ENCODE measurements at places on chromosomes 2 and 18.

- DNase-seq, result no peak
Observed at GRCh38 chr2:99670768-99671734, 181.2 kb upstream of the REV1 start.

DNA sequence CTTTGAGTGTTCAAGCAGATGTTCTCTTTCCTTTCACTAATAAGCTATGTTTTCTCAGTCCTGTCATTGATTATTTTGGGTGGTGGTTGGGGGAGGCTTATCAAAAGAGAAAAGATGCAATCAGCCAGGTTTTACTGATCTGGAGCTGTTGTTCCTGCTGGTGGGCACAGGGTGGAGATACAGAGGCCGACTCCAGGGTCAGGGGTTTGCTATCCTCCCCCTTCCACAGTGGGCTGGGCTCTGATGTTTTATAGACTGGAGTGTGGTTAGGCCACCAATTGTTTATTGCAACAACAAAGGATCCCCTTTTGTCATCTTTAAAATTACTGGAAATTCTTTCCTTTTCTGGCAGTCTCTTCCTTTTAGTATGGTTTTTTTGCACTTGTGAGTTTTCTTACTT is 120.5 kb downstream of the TANC1 start:
- no peak for DNase-seq

DNA sequence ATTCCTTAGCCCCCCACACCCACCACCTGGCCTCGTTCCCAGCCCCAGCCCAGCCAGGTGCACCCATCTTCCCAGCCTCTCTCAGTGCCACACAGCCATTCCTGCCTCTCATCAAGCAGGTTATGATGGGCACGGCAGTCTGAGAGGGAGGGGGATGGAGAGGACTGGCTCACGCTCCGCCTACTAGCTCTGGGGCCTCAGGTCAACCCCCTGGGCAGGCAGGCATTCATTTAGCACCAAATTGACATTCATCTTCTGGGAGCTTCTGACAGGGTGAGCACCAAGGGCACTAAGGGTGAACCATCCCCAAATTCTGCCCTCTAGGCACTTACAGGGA is 66.2 kb upstream of the FOSL2 start:
- no peak for DNase-seq

GRCh38 chr2:219997341-219997851 is 370.0 kb downstream of the SLC4A3 start:
- no peak for DNase-seq

GRCh38 chr2:84639751-84640150 is 123.5 kb downstream of the DNAH6 start:
- DNase-seq, result no peak

DNA sequence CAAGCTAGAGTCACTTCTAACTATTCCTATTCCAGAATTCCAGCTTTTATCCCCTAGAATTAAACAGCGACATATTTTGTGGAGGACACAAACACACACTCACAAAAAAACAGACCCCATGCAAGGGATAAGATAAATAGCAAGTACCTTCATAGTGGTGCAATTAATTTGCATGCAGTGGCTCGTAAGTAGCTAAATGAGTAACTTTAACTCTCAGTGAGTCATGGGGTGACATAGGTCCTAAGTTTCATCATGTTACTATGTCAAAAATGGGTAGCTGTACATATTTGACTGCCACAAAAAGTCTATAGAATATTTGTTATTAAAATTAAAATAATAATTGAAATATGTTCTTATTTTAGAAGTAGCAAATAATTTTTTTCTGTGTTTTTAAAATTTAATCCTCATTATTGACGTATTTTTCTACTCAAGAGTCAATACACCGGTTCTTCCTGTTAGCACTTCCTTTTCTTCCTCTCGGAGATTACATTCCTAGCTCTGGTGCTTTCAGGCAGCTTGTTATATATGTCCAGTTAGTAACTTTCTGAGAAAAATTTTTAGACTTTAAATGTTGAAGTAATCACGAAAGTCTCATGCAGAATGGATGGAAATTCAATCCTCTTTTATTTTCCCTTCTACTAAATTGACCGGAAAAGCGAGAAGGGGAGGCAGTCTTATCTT is 247.0 kb downstream of the KCNH7 start:
- DNase-seq, result no peak

DNA sequence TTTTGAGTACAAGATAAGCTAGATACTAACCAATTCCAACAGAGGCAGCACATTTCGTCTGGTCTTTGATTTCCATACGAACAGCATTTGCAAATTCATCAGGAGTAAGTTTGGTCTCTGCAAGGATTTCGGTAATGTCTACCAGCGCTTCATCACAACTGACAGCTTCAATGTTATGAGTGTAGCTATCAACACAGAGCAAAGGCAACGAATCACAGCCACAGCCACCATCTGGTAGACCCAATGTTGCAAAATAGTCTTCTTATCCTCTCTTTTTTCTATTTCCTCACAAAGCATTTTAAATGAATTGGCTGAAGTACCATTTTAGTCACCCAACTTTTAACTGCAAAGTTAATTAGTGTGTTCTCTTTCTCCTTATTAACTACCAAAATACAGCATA is 68.3 kb downstream of the REV1 start:
- DNase-seq, result no peak

GRCh38 chr2:102051692-102052277 is 60.0 kb downstream of the IL1R2 start:
- no peak for DNase-seq

DNA sequence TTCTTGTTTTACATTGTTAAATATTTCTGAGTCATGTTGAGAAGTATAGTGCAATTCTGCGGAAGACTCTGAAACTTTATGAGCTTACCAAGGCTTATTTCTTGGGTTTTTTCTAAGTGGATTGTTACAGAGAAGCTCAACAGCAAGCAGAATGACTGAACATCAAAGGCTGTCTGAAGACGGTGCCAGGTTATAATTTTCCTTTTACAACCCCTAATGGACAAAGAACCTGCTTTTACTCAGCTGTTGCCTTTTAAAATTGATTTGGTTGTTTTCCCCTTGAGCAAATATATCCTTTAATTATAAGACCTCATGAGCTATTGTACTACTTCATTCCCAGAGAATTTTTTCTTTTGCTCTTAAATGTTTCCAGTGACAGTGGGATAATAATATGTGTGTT is 41.6 kb downstream of the LAMA3 start:
- DNase-seq, result no peak

- no peak for DNase-seq
Observed at GRCh38 chr2:207206011-207206410, 40.3 kb upstream of the KLF7 start.
